ENCODE measurements at places on chromosomes 7 and 10.

- no peak for DNase-seq
Observed at GRCh38 chr10:97915346-97916131, 65.9 kb downstream of the GOLGA7B start.

- DNase-seq, result no peak
Observed at GRCh38 chr10:49505076-49505475, 33.8 kb downstream of the ERCC6 start.

DNA sequence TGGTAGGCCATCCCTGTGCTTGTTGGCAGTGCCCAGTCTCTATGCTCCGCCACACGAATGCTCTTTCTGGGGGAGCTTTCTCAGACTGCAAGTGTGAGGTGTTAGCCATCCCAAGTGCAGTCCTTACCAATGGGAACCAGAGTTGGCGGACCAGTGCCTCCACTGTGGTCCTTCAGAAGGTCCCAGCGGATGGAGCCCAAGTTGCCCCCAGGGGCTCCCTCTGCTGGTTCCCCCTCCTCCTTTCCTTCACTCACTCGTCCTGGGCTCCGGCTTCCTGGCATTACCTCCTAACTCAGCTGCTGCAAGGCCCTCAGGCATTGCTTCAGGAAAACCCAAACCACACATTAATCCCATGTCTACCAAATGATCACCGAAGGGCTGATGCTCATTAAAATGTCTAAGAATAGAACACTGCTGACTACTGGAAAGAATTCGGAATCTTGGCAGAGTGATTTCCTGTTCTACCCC lies 139.8 kb downstream of the CUBN start:
- no peak for DNase-seq

GRCh38 chr7:100583132-100584053 lies 2.5 kb downstream of the LRCH4 start:
- DNase-seq, result peak; percentile 32

DNA sequence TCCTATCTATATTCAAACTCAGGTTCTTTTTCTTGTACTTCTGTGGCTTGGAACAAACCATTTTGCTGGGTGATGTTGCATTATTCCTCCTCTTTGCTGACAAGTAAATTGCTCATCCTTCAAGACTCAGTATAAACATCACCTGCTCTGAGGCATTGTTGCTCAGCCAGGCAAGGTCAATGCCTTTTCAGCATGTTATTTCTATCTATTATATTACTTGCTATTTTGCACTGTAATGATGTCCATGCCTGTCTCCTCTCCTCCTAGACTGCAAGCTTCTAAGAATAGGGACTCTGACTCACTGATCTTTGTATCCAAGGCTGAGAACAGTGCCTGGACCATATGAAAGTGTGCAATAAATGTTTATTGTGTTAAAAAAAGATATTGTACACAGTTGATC lies 293.8 kb downstream of the RNLS start:
- DNase-seq, result no peak

DNA sequence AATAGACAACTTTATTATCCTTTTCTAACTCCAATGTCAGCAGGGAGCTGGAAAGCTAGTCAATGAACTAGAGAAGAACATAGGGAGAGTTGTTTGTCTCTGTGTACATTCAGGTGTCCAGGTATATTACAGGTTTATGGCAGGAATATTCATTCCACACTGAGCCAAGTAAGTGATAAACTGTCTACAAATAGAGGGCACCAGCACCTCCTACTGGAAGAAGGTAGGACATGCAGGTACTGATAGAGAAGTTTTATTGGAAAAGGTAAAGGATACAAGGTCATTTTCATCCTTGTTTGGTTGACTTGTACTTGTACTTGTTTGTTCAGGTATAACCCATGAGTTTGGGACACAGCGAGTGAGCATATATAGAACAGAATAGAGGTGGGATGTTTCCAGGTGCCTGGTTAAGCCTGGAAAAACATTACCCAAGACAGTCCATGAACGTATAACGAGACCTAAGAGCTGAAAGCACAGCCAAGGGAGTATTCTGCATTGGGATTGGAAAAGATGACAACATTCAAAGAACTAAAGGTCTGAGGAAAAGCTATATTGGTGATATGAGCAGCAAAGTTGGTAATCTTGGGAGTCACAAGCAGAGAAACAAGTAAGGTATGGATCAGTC lies 61.4 kb upstream of the PPP1R3C start:
- no peak for DNase-seq

GRCh38 chr7:96388620-96389383 lies 66.9 kb upstream of the SLC25A13 start:
- no peak for DNase-seq

- DNase-seq, result no peak
Observed at GRCh38 chr10:26437637-26438461, at the start of gene APBB1IP. APBB1IP (plus strand) TSS chr10:26438341; CDS start chr10:26492327, 53,986 bp downstream.

- no peak for DNase-seq
Observed at GRCh38 chr7:46532571-46532970, 611.5 kb upstream of the IGFBP3 start.

DNA sequence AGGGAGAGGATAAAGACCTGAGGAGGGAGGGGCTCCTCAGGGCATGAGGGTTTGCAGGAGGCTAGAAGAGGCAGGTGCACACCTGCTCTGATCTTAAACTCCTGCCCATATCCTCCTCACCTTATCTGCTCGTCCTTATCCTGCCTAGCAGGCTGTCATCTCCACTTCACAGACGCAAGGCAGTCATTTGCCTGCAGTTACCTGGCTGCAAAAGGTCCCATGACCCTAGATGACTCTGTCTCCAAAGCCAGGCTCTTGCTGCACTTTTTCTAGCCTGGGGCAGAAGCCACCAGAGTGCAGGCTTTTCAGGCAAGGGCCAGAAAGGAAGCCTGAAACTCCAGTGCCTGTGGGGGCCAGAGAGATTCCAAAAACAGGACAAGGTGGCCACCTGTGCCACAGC lies 1.7 kb upstream of the ZNF853 start:
- DNase-seq, result no peak

- no peak for DNase-seq
Observed at GRCh38 chr7:99409192-99409572, 413 bp downstream of the BUD31 start.

- no peak for DNase-seq
Observed at GRCh38 chr10:48235501-48235900, 39.0 kb downstream of the FRMPD2 start.

- no peak for DNase-seq
Observed at GRCh38 chr10:72462261-72462660, 107.5 kb upstream of the DNAJB12 start.

GRCh38 chr10:98361131-98362025 lies 53.6 kb downstream of the PYROXD2 start:
- DNase-seq, result no peak

GRCh38 chr10:27447540-27447939 lies 56.6 kb upstream of the RAB18 start:
- DNase-seq, result no peak

DNA sequence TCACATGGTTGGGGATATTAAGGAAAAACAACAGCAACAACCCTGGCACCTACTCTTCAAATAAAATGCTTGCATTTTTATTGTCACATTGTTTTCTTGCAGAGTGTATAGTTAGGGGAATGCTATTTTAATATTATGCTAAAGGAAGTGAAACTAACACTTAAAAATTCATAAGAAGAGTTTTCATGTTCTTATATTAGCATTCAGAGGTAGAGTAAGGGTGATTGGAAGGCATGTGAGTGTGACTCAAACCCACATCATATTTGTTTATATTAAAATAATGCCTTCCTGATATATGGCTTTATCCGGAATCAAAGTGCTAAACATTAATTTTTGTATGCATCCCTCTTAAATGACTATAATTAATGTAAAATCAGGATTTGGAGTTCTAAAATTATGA lies 59.8 kb upstream of the TES start:
- peak; percentile 20 for DNase-seq

DNA sequence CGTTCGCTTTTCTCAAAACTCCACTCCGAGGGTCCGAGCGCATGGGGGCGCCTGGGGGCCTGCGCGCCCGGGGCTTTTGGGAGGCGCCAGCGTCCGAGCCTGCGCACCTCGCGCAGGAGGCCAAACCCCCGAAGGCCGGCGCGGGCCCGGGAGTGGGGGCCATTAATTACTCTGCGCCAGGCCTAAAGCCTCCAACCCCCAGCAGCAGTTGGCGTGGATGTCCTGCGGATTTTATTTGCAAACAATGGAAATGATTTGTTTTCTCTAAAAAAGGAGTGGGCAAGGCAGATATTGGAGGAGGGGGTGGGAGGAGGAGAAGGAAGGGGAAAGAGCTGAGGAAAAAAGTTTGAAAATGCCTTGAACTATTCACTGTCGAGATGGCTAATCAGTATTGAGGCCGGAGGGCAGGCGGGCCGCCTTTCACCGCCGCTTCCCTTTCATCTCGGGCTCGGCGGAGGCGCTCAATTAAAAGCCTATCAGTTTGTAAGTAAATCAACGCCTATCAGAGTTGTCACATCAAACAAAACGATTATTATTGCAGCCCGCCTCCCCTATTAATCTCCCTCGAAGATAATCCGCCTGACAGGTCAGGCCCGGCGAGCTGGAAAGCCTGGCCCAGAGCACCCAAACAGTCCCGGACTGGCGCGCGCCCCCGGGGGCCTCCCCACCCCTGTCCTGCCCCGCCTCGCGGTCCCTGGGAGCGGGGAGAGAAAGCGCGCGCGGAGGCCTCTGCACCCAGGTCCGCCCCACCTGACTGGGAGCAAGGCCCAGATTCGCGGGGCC lies 3.4 kb upstream of the ZNF503 start:
- DNase-seq, result no peak

GRCh38 chr7:53070883-53071282 lies 35.5 kb downstream of the POM121L12 start:
- DNase-seq, result no peak

DNA sequence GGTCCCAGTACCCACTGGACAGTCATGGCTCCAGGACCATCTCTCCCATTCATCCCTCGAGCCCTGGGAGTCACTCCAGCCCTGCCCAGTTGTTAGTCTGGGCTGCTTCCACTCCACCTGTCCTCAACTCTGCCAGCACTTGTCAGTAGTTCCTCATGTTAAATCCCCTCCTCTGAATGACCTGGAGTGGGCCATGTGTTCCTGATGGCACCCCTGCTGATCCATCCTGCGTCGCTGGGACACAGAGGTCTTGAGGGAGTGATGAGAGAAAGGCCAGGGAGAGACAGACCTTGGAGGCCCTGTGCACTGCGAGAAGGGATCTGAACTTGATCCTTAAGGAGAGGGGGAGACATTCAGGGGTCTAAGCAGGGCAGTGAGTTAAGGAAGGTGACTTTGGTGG lies 174.9 kb downstream of the GRID1 start:
- DNase-seq, result no peak

GRCh38 chr7:2709553-2710285 lies 21.7 kb downstream of the AMZ1 start:
- peak; percentile 85 for DNase-seq

All from GM18507 (cell line).